ENCODE measurements at places on chromosomes 3 and 15. TPM values are rescaled to one million over a fixed set of nuclear protein-coding genes. Genes with fewer than 3 reads are reported as not detected.

GRCh38 chr3:161550491-161551195, 54.0 kb downstream of the OTOL1 start:
- DNase-seq: no peak

DNA sequence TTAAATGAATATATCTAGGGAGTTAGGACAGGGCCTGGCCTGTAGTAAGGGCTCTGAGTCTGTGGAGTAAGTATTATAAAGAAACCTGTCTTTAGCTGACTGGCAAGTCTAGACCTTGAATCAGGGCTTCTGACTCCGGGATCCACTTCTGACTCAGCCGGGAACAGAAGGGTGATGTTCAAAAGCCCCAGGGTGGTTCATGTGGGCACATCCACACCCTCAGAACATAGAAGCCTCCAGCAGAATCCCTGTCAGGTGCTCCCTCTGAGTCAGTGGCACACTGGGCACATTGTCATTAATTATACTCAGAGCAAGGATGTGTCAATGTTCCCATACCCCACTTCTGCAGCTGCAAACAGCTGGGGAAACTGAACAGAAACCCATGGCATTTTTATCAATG, 26.7 kb upstream of the SNRK start:
- DNase-seq: no peak

DNA sequence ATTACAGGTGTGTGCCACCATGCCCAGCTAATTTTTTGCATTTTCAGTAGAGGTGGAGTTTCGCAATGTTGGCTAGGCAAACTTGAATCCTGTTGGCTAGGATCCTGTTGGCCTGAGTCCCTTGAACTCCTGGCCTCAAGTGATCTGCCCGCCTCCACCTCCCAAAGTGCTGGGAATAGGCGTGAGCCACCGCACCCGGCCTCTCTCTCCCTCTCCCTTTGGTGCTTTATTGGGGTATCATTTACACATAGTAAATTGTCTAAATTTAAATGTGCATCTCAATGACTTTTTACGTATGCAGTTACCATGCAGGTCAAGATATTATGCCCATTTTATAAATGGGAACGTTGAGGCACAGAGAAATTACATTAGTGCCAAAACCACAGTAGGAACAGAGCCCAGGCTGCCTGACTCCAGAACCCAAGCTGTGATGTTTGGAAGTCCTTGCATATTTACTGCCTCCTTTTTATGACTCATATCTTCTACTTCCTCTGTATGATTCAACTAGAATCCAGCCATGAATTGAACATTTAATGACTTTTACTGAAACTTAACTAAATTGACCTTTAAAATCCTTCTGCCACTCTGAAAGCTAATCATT, 34.0 kb upstream of the RPP14 start:
- DNase-seq: peak; percentile 79

Gene ZKSCAN7
- 0.83 TPM for polyA plus RNA-seq

Measured in endothelial cell of umbilical vein (primary cell).